Activated T-helper 1 cell treated with anti-CD3 and anti-CD28 coated beads, Interleukin-2, amount 50 U/mL, for 16 hours (primary cell): ENCODE measurements at places on chromosomes 2 and 18.

- no peak for DNase-seq
Observed at GRCh38 chr2:88737385-88737784, 45.9 kb downstream of the RPIA start.

DNA sequence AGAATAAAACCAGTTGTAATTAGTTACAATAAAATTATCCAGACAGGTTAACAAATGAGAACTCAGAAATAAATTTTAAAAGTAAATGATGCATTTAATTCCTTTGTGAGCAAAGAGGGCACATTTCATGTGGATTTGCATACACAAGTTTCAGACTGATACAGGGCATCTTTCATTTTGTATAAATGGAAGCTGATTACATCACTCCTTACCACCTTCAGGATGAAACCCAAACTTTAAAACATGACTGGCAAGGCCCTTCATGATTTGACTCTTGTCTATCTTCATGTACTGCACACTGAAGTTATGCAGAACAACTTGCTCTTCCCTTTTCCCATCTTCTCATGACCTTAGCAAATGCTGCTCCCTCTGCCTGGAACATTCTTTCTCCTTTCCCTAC lies 26.9 kb downstream of the EFEMP1 start:
- DNase-seq: no peak

DNA sequence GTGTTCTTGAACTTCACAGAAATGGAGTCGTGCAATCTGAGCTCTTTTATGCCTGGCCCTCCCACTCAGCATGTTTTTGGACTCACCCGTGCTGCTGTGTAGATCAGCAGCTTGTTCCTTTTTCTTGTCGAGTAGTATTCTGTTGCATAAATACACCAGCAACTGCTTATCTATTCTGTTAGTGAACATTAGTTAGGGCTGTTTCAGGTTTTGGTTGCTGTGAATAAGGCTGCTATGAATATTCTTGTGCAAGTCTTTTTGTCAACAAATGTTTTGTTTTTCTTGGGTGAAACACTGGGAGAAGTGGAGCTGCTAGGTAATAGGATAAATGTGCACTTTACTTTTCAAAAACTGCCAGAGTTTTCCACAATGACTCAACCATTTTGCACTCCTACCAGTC lies 15.3 kb upstream of the CIDEA start:
- no peak for DNase-seq

DNA sequence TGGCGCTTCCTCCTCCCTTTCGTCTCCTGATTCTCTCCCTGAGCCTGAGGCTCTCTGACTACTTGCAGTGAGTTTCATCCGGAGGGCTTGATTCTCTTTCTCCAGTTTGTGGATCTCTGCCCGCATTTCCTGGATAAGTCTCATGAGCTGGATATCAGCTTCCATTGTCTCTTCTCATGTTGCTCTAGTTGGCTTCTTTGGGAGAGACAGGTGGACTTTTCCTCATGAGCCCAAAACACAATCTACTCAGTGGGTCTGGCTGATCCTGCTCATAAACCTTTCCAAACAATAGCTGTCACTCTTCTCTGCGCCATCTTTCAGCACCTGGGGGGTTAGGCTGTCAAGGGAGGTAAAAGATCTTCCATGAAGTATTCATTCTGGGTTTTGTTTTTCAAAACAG lies at the start of gene CCDC195:
CCDC195 (minus strand) TSS at position 165 of the 400 bp plus-strand sequence; CDS start at position 165, 0 bp downstream.
- DNase-seq: no peak

DNA sequence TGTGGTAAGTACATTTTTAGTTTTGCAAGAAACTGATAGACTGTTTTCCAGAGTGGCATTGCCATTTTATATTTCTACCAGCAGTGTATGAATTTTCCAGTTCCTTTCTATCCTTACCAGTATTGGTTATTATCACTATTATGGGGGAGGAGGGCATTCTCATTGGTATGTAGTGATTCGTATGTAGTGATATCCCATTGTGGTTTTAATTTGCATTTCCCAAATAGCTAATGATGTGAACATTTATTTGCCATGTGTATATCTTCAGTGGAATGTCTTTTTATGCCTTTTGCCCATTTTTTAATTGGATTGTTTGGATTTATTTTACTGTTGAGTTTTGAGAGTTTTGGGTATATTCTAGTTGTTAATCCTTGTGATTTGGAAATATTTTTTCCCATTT lies 16.9 kb downstream of the EIF5B start:
- no peak for DNase-seq
